ENCODE measurements at places on chromosomes 7 and 10. TPM values are rescaled to one million over a fixed set of nuclear protein-coding genes. Genes with fewer than 3 reads are reported as not detected.

- peak; percentile 58 for DNase-seq
Measured at GRCh38 chr10:120492346-120492745, 35.3 kb downstream of the PLPP4 start.

MACC1 gene
- under 0.01 TPM for total RNA-seq

TMEM140 gene
- total RNA-seq = 5.2 TPM

HOXA4 gene
- total RNA-seq = 0.97 TPM

DNA sequence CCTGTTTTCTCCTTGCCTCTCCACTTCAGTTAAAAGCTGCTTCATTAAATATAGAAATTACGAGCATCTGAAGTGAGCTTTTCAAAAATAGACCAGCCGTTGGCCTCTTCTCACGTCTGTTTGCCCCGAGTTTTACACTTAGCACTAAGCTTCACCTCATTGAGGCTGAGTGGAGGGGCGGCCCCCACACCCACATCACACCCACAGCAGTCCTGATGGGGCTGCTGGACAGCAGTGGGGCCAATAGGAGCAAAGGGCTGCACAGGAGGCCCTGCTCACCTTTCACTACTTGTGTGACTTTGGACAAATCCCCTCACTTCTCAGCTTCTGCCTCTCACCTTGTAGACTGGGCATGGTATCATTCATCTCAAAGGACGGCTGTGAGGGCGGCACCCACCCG is 677.8 kb downstream of the SDK1 start:
- no peak for DNase-seq

DNA sequence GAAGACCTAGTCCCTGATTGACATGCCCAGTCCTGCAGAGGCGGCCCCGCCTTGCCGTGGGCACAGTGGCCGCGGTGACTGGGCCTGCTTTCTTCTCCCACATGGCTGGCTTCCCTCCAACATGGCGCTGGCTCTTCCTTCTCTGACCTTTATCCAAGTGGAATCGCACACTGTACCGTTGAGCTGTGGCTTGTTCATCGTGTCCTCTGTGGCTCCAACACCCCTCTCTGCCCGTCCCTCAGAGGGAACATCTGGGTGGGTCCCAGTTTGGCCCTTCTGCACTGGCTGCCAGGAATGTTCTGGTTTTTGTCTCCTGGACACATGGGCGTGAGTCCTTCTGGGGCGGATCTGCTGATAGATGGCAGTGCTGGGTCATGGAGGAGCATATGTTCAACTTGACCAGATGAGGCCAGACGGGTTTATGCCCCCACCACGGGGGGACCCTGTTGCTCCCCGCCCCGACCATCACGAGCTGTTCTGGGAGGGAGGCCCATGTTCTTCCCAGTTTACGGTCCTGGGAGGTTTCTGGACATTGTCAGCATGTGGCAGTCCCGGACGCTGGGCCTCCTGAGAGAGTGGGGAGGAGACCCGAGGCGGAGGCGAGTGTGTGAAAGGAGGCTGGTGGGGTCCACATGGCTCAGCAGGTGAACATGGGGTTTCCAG is 63.5 kb downstream of the LHPP start:
- DNase-seq = peak; percentile 91

- peak; percentile 90 for DNase-seq
Measured at GRCh38 chr10:62264702-62265436, 3.8 kb downstream of the RTKN2 start.

FANK1 gene
- 2.9 TPM for total RNA-seq

- peak; percentile 13 for DNase-seq
Measured at GRCh38 chr10:83647526-83647925, 491.8 kb upstream of the GHITM start.

DNA sequence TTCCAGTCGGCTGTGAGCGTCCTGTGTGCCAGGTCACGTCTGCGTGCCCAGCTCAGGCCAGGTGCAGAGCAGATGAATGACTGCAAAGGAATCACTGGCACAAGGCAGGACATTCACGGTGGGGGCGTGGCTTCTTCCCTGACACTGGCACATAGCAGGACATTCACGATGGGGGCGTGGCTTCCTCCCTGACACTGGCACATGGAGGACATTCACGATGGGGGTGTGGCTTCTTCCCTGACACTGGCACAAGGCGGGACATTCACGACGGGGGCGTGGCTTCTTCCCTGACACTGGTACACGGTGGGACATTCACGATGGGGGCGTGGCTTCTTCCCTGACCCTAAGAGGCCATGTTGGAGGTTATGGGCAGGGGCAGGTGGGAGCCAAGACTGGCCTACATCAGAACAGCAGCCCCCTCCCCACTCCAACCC is 64.3 kb downstream of the MYL10 start:
- DNase-seq = no peak

GRCh38 chr7:150787321-150788281 is 12.6 kb downstream of the TMEM176B start:
- DNase-seq = peak; percentile 28

DNA sequence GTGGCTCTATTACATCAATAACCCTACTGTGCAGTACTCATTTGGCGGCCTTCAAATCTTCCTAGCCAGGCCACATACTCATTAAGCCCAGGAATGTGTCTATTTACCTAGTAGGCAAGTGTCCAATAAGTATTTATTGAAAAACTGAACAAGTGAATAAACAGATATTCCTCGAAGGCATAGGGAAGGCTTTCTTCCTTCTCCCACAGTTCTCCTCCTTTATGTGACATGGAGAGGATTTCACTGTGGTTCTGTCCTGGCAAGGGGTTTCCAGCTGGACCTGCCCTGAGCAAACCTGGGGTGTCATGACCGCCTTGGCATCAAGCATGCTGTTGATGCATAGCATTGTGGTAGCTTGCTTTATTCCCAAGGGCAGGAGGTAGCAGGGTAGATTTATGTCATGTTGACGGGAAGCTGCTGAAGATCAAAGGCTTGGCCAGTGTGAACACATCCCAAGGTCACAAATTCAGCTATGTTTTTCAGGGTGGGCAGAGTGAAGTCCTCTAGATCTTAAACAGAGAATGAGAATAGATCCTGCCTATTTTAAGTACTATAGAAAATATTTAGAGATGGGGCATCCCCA is 195.1 kb downstream of the INHBA start:
- no peak for DNase-seq

GRCh38 chr7:33630359-33630758 is 275.0 kb upstream of the BMPER start:
- DNase-seq = no peak

DNA sequence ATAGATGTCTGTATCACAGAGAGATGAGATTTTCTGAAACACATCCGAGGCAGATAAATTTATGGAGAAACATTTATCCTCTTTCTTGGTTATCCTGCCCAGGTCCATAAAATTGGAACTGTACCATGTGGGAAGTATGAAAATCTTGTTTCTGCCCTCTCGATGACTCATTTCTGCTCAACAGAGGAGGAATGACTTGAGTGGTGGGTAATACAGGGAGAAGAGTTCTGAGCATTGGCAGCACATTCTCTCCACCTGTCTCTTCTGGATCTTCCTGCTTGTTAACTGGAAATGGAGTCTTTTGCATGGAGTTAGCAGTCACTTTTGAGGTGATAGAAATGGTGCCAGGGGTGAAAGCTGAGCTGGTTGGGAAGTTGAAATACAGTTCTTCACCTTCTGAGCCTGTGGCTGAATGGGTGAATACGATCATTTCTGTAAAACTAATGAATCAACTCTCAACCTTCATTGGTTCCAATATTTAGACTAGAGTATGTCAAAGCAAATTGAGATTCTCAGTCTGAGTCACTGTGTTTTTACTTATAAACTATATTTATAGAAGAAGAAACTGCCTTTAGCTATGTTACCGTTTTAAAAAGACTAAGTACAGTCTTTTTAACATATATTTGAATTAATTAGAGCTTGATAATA is 945.5 kb downstream of the SORCS3 start:
- DNase-seq = no peak

HOXA3 gene
- 11.7 TPM for total RNA-seq

- DNase-seq = no peak
Measured at GRCh38 chr7:125465527-125465926, 535.9 kb upstream of the POT1 start.

DNA sequence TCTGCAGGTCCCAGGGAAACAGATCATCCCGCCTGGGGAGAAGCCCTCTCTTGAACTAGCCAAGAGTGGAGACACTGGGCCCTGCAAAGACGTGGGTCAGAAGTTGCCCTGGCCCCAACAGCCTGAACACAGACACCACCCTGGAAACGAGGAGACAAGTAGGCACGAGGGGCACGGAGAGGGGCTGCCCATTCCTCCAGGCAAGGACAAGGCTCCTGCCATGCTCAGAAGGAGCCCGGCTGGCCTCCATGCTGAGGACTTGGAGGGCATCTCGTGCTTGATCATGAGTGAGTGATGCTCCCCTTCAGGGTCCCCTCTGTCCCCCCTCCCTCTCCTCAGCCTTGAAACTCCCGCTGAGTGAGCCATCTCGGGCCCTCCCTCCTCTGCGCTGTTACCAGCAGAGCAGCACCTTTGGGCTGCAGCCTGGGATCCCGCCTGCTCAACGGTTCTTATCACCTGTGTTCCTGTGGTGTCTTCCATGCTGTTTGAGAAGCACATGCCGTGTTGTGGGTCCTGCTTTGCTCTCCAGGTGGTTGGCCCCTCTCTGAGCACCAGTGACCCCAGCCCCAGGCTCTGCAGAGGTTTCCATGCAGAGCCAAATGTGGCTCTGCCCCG is 544.3 kb downstream of the TCERG1L start:
- DNase-seq = no peak

DNA sequence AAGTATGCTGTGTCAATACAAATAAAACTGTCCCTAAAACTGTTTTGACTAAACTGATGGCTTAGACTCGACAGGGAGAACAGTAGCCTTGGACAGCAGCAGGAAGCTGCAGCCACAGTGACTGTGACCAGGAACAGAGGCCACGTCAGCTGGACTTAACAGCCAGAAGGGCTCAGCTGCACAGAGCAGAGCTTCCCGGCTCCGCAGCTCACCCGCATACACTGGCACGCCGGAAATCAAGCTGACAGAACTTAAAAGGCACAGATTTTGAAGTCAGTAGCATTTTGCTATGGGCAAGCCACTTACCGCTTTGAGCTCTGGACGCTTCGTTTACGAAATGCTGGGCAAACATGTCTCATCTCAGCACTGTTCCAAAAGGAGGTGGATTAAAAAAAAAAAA is 769.7 kb upstream of the AUTS2 start:
- no peak for DNase-seq

DNA sequence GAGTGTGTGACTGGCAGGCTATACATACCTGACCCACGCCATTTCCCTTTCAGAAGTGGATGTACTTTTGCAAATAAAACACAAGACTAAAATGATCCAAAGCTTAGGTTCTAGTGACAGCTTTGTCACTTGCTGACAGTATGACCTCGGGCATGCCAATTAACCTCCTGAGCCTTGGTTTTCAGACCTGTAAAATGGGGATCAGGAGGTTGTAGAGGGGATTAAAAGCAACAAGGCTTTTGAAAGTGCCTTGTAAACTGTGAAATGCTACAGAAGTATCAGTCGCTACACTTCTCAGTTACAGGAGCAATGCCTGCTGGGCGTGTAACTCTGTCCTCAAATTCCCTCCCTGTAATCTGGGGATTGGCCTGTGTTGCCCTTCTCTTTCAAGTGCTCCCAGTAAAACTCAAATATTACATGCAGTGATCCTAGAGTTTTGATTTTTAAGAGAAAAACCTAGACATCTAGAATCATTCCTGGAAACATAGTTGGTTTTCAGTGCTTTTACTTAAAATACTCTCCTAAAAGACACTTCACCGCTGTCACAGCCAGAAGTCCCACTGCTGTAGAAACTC is 8.8 kb upstream of the GRB10 start:
- no peak for DNase-seq

DNA sequence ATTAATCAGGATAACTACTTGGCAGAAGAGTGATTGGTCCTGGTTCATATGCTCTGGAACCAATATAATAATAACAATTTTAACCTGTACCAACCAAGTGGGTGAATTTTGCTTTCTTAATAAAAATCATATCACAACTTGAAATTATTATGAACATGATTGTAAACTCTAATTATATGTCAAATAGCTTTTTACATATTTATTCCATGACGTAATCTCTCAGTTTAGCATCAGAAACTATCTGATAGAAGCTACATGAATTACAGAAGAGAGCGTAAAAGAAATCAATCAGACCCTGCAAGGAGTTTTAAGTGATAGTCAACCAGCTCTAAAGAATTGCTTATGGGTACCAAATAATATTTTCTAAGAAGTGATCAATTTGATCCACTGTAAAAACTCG is 10.1 kb downstream of the GNG11 start:
- DNase-seq = no peak

LRRTM3 gene
- not detected for total RNA-seq

ZP3 gene
- 0.86 TPM for total RNA-seq

GRCh38 chr7:51545131-51545530 is 228.5 kb upstream of the COBL start:
- DNase-seq = no peak

All from fibroblast of villous mesenchyme (primary cell).